Forelimb muscle (tissue), 1 donor: ENCODE measurements at places on chromosomes 2 and 18.

DNA sequence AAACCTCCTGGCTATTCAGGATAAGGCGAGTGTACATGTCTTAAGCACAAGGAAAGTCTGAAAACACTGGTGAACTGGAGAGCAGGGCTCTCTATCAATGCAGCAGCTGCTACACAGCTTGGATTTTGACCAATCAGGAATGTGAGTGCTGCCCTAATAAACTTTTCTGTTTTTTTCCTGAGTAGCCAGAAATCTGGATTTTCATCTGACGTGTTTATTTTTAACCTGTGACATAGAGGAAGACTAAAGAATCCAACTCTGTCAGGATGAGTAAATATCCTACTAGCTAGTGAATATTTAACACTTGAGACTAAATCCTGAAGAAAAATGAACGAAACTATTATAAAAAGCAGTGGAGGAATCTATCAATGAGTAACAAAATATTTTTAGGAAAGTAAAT, 1638.9 kb downstream of the LRP1B start:
- no peak for DNase-seq

DNA sequence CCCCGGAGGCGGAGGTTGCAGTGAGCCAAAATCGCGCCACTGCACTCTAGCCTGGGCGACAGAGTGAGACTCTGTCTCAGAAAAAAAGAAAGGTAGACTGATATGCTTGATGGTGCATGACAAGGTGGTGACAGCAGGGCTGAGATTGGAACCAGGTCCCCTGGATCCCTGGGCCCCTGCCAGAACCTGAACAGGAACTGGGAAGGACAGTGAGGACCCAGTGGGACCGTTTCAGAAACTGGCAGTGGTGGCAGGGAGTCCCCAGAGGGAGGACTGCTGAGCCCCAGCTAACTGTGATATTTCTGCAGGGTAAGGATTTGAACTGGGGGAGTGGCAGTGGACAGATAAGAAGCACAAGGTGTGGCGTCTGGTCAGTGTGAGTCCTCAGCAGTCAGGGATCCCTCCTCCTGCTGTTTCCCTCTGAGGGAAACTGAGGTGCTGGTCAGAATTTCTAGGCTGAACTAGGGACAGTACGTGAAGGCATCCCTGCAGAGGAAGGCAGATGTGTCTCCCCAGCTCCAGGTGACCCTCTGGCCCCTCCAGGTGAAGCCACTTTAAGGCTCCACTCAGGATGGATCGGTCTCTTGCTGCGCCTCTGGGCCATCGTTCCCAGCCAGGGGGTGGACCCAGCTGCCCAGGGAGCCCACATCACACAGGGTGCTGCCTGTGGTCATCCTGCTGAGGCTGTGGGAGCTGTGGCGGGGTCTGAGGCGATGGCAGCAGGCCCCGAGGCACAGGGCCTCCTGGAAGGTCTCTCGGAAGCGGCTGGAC, 5.6 kb downstream of the NMUR1 start:
- no peak for DNase-seq

- no peak for DNase-seq
Observed at GRCh38 chr18:49786019-49786720, 27.2 kb downstream of the ACAA2 start.

GRCh38 chr2:33555681-33556080, 43.4 kb downstream of the FAM98A start:
- DNase-seq = no peak

DNA sequence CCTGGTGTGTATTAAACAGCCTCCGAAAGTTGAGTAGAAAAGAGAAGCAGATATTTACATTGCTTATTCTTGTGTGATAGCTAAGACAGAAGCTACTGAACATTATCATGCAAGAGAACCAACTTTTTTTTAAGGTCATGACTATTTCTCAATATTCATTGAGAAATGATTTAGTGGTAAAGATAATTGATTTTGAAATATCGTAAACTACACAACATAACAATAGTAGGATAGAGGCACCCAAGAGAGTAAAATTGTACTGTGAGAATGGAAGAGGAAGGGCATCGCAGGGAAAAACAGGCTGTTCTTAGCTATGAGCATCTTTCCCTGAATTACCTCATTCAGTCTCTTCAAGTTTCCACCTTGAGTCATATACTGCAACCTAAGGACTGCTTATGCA, 25.2 kb downstream of the HRH4 start:
- DNase-seq = no peak

GRCh38 chr2:38178556-38179419, 102.8 kb upstream of the CYP1B1 start:
- no peak for DNase-seq

GRCh38 chr18:48304906-48305693, 104.1 kb downstream of the ZBTB7C start:
- DNase-seq = no peak

DNA sequence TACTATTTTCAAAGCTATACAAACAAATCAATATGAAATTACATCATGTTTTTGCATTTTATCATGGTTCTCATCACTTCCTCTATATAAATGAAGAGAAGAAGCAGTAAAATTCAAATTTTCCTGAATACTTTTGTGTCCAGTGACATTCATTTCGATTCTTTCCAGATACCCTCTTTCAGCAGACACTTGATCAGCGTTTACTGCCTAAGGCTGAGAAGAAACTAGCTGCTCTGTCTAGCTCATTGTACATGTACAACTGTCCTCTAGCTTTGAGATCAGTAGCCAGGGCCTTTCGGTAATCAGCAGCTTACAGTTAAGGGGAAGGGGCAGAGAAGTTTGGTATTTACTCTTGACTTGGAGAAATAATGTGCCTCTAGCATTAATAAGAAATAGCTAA, 4.8 kb downstream of the VRK2 start:
- DNase-seq = no peak

GRCh38 chr2:48120759-48121242, 214.5 kb upstream of the FBXO11 start:
- DNase-seq = no peak

GRCh38 chr2:176138923-176139660, 9.6 kb downstream of the HOXD8 start:
- no peak for DNase-seq

- no peak for DNase-seq
Observed at GRCh38 chr2:27701676-27702075, 38.0 kb downstream of the SLC4A1AP start.

GRCh38 chr2:121326628-121327027, 41.6 kb upstream of the TFCP2L1 start:
- DNase-seq = no peak

- DNase-seq = no peak
Observed at GRCh38 chr2:186426153-186427016, 59.7 kb upstream of the ZC3H15 start.

- no peak for DNase-seq
Observed at GRCh38 chr2:142142595-142142994, 11.8 kb upstream of the LRP1B start.

- no peak for DNase-seq
Observed at GRCh38 chr18:55838841-55839240, 250.8 kb upstream of the TCF4 start.
